ENCODE measurements at places on chromosomes 16 and 17. TPM values are rescaled to one million over a fixed set of nuclear protein-coding genes. Genes with fewer than 3 reads are reported as not detected.

The SPATA22 gene
- total RNA-seq = not detected

The MEAK7 gene
- total RNA-seq = 53.1 TPM

The CCL15 gene
- total RNA-seq = not detected

The MCRIP2 gene
- 55.2 TPM for total RNA-seq

The DRC3 gene
- 0.15 TPM for total RNA-seq

Measured in hair follicular keratinocyte (primary cell).